ENCODE measurements at places on chromosomes 16 and 17.
A peak's percentile ranks its signal among the peaks of the same experiment; 100 is the strongest.

GRCh38 chr17:75734674-75735294, 13.5 kb downstream of the ITGB4 start:
- no peak for DNase-seq

GRCh38 chr16:986925-987582, 5.5 kb downstream of the SOX8 start:
- no peak for DNase-seq

DNA sequence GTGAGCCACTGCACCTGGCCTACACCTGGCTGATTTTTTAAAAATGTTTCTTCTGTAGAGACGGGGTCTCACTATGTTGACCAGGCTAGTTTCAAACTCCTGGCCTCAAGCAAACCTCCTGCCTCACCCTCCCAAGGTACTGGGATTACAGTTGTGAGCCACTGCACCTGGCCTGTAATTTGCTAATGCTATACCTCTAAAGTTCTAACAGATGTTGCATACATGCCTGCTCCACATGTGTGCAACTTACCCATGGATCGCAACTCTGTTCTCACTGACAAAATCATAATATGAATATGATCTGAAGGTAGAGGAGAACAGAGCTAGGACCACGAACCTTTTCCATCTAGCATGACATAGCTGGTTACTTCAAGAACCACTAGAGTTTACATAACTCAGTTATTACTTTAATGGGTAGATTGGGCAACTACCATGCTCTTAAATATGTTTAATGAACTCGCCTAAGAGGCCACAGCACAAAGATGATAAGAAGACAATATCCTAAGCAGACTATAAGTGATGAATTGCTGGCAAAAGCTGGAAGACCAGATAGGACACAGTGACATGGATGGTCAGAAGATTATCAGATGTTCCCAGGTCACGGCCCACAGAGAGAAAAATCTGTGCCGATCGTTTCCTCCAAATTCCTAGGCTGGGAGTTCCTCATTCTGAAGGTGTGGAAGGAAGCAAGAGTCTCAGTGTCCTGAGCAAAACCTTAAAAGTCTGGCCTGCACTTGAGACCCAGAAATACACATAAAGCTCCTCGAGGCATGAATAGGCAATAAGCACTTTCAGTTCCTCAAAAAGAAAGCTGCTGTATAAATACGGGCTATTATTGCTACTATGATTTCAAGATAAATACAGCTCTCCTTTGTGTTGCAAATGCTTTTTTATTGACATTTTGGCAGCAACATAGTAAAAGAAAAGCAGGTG, 53.6 kb upstream of the ICAM2 start:
- no peak for DNase-seq

- DNase-seq = peak; percentile 46
Observed at GRCh38 chr16:79217375-79218011, 383.0 kb downstream of the MAF start.

GRCh38 chr17:34874478-34874877, 86.8 kb downstream of the CCT6B start:
- DNase-seq = no peak

GRCh38 chr17:57944908-57945307, 10.3 kb downstream of the CUEDC1 start:
- no peak for DNase-seq

DNA sequence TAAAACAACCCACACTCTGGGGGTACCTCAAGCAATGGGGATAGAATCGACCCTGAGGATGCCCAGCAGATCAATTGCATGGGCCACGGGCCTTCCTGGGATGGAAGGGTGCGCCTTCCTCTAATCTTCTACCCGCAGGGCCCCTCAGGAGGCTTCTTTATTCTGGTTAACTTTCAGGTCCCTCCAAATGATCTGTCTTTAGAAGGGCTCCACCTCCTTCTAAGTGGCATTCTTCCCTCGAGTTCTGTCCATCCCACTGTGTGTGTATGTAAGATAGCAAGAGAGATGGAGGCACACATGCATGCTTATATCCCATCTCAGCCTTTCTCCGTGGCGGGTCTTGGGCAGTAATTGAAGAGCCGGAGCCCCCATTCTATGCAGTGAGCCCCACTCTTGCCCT, 125.7 kb downstream of the MRM1 start:
- no peak for DNase-seq

GRCh38 chr17:76191896-76192295, 48.4 kb downstream of the RNF157 start:
- peak; percentile 90 for DNase-seq

- no peak for DNase-seq
Observed at GRCh38 chr17:39196808-39197291, 619 bp downstream of the CACNB1 start.

- DNase-seq = peak; percentile 78
Observed at GRCh38 chr16:69131839-69132423, 457 bp downstream of the CHTF8 start.

DNA sequence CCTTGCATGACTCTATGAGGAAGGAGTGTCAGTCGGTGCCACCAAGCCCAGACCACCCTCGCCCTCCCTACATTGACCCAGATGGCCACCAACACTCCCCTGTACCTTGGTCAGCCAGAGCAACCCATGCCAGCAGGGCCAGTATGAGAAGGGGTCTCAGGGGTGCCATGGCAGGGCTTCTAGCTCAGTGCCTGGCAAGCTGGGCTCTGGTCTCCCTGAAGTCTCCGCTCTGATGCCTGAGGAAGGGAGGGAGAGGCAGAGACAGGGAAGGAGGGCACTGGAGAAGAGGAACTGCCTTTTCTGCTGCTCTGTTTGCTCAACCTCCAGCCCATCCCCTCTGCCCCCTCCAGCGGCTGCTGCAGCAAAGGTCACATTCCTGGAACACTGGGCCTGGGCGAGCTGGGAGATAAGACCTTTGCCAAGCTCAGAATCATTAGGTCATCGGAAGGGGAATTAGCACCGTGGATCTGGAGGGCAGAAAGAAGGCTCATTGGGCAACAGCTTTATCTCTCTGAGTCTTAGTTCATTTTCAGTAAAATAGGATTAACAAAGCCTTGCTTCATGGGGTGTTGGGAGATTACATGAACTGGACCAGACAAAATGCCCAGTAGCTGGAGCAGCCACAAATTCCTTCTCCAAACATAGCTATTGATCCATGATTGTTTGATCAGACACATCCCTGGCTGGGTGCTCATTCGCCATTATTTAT, at the start of gene VTN:
Gene VTN (minus strand): TSS at position 273 of the 709 bp plus-strand sequence. CDS start 104 bp downstream, at position 169.
- no peak for DNase-seq

GRCh38 chr17:62735044-62735651, 73.0 kb downstream of the MARCHF10 start:
- no peak for DNase-seq

GRCh38 chr17:2253768-2254406, 49.7 kb downstream of the SMG6 start:
- peak; percentile 16 for DNase-seq

DNA sequence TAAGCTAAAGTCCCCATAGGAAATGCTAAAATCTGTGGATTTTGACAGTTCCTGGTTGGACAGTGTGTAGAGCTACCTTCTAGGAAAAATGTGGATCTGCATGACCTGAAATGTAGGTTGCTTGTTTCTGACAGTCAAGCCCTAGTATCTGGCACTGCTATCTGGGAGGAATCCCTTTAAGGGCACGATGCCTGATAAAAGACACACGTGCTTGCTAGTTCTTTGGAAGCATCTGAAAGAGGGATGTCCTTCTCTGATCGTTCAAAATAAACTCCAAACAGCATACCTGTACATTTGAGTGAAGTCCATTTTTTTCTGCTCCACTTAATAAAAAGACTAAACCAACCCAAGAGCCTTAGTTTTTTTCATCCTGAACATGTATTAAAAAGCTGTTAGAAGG, 101.3 kb downstream of the CDK5R1 start:
- DNase-seq = no peak

DNA sequence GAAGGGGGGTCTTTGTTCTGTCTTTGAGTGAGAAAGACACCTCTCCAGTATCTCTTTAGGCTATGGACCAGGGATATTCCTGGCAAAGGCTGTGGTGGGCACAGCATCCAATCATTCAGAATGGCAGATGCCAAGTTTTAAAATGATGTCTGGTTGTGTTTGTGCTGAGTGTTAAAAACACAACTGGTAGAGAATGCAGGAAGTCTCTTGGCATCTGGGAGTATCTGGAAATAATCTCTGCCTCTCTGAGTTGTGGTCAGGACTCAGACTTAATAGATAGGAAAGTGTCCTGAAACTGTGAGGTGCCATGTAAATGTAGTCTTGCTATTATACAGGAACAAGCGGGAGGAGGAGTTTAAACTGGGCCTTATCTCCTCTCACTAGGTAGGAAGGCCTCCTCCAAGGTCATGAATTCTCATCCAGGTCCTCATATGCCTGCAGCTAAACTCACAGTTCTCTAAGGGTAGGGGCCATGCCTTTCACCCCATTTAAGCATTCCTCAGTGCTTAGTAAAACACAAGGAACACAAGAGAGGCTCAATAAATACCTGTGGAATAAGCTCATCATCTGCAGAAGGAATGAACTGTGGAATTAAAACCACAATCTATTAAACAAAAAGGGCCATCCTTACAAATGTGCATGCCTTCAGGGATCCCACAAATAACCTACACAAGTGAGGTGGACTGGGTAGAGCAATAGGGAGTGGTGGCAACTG, 317.6 kb downstream of the CBLN1 start:
- no peak for DNase-seq

DNA sequence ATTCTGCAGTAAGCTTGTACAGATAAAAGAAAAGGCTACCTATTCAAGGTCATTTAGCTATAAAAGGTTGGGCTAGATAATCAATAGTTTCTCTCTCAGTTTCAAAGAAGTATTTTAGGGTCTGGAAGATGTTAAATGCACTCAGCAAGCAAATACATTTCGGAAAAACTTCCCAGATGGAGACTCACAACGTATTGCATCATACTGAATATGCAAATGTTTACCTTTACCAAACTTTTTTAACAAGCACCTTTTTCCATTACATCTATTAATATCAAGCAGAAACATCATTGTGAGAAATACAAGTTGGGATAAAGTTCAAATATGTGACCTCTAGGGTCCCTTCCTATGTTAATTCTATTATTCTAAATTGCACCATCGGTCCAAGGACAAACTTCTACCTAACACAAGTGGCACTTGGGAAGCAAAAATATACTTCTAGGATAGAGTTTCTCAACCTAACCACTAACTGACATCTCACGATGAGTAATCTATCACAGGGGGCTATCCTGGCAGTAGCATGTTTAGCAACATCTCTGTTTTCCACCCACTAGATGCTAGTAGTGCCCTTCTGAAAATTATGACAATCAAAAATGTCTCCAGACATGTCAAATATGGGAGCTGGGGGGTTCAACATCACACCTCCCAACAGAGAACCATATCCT, 14.5 kb downstream of the KANSL1 start:
- DNase-seq = no peak

DNA sequence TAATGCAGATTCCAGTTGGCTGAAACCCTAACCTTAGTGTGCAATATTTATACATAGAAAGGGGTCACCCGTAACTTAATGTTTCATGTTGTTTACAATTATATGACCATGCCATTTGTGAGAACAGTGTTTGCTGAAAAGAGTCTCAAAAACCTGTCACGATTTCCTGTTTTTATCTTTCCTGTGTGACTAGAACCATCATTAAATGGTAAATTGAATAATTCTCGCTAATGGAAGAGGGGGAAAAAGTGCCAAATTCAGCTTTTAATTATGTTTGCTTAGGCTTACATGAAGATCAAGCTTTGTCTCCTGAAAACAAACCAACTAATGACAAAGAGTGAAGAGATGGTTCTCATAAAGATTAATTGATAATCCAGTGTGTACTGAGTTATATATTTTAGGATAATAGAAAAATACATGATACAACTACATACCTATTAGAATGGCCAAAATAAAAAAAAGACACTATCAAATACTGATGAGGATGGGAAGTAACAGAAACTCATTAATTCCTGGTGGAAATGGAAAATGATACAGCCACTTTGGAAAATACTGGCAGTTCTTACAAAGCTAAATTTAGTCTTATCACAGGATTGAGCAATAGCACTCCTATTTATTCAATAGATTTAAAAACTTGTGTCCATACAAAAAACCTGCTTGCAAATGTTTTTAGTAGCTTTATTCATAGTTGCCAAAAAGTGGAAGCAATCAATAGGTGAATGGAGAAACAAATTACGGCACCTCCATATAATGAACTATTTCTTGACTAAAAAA, 141.7 kb downstream of the CDK5R1 start:
- DNase-seq = no peak

DNA sequence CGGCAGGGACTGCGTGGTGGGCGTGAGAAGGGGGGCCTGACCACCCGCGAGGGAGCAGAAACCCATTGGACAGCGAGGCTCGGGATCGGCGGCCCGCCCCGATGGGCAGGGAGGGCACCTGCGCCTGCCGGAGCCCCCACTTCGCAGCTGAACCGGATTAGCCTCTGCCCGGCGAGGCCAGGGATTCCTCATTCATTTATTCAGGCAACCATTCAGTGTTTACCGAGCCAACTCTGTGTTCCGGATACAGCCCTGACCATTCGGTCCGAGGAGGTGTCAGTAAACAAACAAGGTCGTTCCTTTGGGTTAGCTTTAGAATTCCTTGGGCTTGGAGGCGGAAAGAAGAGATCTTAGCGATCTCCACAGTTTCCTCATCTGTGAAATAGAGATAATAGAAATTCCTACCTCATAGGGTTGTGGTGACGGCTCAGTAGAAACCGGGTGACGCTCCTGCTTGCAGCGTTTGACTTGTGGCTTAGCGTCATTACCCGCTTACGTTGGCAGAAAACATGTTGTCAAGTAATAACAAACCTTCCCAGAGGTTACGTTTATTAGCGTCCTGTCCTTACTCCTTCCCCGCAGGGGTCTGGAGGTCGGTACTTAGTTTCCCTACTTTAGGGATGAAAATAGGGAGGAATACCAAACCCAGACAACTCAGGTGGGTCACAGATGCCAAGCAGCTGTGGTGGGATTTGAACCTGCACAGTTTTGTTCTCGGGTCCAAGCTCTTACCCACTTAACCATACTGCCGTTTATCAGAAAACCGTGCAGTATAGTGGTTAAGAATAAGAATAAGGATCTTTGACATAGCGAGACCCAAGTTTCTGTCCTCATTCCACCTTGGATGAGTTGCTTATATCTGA, 893 bp downstream of the POLR3E start:
- DNase-seq = peak; percentile 87

GRCh38 chr17:996554-997344, at the start of gene TIMM22:
Gene TIMM22 (plus strand): TSS chr17:997129. CDS start chr17:997143, 14 bp downstream.
- peak; percentile 94 for DNase-seq

DNA sequence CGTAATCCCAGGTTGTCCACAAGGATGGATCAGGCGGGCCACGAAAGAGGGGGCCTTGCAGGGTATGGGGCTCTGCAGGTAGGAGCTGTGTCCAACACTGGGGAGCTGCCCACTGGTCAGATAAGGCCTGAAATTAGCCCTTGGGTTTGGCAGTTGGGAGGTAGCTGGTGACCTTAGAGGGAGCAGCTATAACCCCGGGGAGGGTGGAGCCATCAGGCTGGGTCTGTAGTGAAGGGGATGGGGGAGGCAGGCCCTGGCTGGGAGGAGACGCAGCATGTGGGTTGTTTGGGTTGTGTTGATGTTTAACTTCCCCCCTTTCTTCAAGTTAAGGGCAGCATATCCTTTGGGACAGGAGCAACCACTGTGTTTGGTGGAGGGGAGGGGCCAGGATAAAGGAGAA, 5.9 kb downstream of the MLLT6 start:
- DNase-seq = no peak

- no peak for DNase-seq
Observed at GRCh38 chr17:61477204-61477834, 25.1 kb downstream of the TBX4 start.
